ENCODE measurements at places on chromosomes 3 and 15. TPM values are rescaled to one million over a fixed set of nuclear protein-coding genes. Genes with fewer than 3 reads are reported as not detected.

GRCh38 chr15:89442671-89443307 is 53.6 kb downstream of the RHCG start:
- no peak for DNase-seq

DNA sequence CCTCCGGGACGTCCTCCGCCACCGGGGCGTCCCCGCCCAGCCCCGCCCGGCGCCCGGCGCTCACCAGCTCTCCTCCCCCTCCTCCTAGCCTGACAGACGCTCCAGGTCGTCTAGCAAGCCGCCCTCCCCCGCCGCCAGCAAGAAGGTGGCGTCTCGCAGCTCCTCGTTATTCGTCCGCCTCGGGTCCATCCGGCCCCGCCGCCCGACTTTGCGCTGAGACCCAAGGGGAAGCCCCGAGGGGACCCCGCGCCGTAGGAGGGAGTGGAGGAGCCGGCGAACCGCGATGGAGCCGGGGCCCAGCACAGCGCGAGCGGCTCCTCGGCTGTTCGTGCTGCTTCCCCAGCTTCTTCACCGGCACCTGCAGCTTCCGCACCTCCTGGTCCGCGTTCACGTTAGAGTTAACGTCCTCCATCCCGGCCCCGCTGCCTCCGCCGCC is 26.3 kb upstream of the MTHFS start:
- peak; percentile 85 for DNase-seq

- DNase-seq, result no peak
Observed at GRCh38 chr3:157590273-157590672, 87.1 kb upstream of the VEPH1 start.

- no peak for DNase-seq
Observed at GRCh38 chr15:101001796-101002195, 82.6 kb downstream of the LRRK1 start.

The SMCO1 gene
- not detected for total RNA-seq

DNA sequence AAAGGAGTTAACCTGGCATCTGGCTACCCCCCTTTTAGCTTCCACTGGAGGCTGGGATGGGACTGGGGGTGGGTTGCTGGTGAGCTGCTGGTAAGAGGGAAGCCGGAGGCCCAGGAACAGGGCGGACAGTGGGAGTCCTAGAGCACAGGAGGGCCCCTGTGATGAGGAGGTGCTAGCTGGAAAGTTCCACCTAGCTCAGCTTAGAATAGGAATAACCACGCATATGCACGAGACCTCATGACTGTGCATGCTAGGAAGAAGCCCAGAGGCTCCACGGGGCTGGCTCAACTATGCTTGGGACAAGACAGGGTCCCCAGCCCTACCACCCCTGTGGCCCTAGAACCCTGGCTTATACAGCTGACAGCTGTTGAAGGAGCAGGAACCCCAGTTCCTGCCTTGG is 34.1 kb downstream of the LINGO1 start:
- DNase-seq, result no peak

DNA sequence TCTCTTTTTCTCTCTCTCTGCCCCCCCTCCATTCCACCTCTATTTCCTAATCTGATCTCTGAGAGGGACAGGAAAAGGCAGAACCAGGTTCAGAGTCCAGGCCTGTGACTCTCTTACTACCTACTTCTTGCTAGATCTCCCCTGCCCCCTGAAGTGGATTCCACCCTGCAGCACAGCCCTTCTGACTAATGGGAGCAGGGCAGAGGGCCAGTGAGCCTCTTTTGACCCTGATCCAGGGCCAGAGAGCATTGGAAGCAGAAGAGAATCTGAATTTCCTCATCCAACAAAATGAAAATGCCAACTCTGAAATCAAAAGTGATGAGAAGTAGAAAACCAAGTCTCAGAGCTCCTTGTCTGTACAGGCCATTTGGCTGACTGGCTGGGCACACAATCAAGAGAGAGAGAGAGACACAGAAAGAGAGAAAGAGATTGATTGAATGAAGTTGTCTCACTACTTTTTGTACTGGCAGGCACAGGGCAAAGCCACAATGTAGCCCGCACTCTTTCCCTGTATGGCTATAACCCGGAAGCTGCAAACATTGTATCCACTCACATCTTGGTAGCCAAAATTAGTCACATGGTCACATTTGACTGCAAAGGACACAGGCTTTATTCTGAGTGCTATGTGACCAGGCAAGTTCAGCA is 31.6 kb upstream of the GLCE start:
- no peak for DNase-seq

The PDE12 gene
- 40.9 TPM for total RNA-seq

- no peak for DNase-seq
Observed at GRCh38 chr3:64599651-64600050, 88.1 kb downstream of the ADAMTS9 start.

The COMMD2 gene
- 42.0 TPM for total RNA-seq

- DNase-seq, result no peak
Observed at GRCh38 chr3:82048711-82049110, 287.3 kb upstream of the GBE1 start.

The RASA2 gene
- 96.1 TPM for total RNA-seq

DNA sequence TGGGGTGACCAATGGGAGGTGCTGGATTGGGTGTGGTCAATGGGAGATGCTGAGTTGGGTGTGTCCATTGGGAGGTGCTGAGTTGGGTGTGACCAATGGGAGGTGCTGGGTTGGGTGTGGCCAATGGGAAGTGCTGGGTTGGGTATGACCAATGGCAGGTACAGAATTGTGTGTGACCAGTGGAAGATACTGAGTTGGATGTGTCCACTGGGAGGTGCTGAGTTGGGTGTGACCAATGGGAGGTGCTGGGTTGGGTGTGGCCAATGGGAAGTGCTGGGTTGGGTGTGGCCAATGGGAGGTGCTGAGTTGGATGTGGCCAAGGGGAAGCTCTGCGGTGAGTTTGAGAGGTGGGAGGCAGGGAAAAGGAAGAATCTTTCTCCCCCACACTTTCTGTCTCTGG is 250.0 kb upstream of the PROK2 start:
- DNase-seq, result no peak

The CRYGS gene
- 2.3 TPM for total RNA-seq

DNA sequence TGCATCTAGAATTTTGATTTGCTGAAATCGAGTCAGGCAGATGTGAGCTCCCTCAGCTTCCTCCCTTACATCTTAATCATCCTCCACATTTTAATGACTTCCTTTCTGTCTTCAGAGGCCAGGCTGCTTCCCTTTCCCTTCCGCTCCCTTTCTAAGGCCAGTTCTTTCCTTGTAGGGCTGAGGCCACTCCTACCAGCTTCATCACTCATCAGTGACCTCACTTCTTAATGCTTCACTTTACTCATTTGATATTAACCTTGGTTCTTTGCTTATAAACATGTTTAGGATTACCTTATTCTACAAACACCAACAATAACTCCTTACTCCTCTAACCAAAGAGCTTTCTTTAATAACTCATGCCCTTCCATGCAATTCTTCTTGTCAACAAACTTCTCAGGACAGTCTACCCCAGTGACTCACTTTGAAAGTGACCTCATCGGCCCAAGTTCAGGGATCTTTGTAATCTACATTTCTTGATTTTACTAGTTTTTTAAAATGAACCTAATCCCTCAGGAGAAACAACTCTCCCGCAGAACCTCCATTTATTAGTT is 23.9 kb downstream of the ILDR1 start:
- DNase-seq, result peak; percentile 47

The ECT2 gene
- total RNA-seq, result 0.71 TPM

DNA sequence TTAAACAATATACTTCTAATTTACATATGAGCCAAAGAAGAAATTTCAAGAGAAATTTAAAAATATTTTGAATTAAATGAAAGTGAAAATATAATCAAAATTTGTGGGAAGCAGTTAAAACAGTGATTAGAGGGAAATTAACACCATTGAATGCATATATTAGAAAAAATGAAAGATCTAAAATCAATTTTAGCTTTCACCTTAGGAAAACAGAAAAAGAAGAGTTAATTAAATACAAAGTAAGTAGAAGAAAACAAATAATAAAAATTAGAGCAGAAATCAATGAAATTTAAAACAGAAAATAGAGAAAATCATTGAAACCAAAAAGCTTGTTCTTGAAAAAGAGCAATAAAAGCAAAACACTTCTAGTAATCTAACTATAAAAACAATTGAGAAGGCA is 38.6 kb upstream of the AP3B2 start:
- DNase-seq, result no peak

The SAMD7 gene
- not detected for total RNA-seq

The TMC3 gene
- not detected for total RNA-seq

The TGM5 gene
- not detected for total RNA-seq

- DNase-seq, result no peak
Observed at GRCh38 chr15:89089316-89090230, 1.3 kb downstream of the ABHD2 start.

- no peak for DNase-seq
Observed at GRCh38 chr15:64902863-64903262, 8.8 kb upstream of the ANKDD1A start.

The CGNL1 gene
- not detected for total RNA-seq

The AZI2 gene
- 27.4 TPM for total RNA-seq

The CLDND1 gene
- 185 TPM for total RNA-seq

GRCh38 chr15:90851114-90851513 is 17.3 kb upstream of the FURIN start:
- peak; percentile 70 for DNase-seq

DNA sequence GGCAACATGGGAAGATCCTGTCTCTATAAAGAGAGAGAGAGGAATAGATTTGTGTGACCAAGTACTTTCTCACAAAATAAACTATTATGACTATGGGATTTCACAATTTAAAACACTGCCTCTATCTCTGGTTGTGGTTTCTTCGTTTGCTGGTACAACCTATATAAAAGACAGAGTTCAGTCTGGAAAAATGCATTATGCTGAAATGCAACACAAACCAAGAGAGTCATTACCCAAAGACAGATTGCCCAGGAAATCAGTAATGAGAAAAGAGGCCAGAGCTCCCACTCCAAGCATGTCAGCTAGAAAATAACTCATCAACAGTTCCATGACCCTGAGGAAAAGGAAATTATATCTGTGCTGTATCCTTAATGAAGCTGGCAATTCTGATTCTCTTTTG is 23.2 kb downstream of the GPR176 start:
- no peak for DNase-seq

GRCh38 chr3:183188895-183189462 is 26.4 kb upstream of the LAMP3 start:
- peak; percentile 47 for DNase-seq

GRCh38 chr3:50609763-50610085 is 1.9 kb downstream of the CISH start:
- DNase-seq, result no peak

DNA sequence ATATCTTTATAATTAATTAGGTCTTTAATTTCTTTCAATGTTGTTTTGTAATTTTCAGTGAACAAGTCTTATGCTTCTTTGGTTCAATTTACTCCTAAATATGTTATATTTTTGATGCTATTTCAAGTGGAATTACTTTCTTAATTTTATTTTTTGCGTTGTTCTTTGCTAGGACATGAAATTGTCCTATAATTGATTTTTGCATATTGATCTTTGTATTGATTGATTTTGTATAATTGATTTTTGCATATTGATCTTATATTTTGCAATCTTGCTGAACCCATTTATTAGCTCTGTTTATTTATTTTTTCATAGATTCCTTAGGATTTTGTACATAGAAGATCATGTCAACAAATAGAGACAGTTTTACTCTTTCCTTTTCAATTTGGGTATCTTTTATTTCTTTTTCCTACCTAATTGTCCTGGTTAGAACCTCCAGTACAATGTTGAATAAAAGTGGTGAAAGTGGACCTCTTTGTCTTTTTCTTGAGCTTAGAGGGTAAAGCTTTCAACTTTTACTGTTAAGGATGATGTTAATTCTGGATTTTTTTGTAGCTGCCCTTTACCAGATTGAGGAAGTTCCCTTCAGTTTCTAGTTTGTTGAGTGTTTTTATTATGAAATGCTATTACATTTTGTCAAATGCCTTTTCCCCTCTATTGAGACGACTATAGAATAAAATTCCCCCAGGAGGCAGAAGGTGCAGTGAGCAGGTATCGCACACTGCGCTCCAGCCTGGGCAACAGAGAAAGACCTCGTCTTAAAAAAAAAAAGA is 36.8 kb upstream of the CCDC50 start:
- DNase-seq, result no peak

The CHRM5 gene
- total RNA-seq, result not detected

DNA sequence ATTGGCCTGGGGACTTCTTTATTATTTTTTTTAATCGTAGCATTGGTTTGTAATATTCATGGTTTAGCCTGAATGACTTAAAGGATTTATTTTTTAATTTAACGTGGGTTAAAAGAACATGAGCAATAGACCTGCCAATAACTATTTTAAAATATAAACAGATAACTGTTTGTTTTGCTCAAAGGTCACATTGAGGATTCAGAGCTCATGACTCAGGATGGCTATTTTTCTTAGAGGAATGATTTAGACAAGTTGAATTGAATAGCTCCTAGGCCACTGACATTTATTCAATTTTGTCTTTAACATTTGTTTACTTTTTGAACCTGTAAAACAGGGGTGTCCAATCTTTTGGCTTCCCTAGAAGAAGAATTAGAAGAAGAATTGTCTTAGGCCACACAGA is 68.5 kb downstream of the ITPR1 start:
- DNase-seq, result no peak

GRCh38 chr3:45787551-45787950 is 8.8 kb downstream of the SLC6A20 start:
- DNase-seq, result no peak

The BCL2A1 gene
- 18.7 TPM for total RNA-seq

DNA sequence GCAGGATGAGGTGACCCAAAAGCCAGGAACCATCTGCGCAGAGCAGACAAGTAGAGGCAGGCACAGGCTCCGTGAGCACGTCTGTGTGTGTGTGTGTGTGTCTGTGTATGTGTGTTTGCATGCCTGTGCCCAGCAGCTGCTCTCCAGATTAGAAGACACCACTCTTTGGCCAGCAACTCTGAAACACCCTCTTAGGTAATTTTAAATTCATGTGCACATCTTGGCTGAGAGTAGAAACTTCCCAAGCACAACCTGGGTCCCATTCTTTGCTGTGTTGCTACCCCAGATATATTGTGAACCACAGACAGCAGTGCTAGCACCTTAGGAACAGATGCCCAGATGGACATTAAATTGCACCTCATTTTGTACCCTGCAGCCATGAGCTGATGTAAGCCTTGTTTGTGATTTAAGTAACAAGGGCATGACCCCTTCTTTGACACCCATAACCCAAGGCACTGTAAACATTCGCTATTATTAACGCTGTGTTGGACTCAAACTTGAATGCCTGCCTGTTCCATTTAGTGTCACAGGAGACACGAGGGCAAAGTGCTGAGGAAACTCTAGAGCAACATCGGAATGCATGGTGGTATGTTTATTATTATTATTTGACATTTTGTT is at the start of gene FILIP1L:
Gene FILIP1L, minus strand, starts transcription at position 89 of the 618 bp plus-strand sequence.
- DNase-seq, result no peak

DNA sequence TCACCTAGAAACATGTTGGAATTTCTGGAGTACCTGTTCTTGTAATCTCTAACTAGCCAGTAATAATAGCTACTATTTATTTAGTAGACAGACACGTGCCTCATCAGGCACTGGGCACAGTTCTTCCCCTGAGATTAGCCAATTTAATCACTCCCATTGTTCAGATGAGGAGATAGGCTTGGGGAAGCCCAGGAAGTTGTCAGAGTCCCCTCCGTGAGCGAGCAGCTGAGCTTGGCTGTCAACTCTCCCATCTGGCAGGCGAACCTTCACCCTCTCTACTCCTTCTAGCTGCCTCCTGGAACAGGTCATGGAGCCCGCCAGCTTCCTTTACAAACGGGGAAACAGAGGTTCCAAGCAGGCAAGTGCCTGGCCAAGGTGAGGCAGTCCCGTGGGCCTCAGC is 31.1 kb upstream of the FGD5 start:
- no peak for DNase-seq

The CPLX3 gene
- total RNA-seq, result 0.16 TPM

GRCh38 chr15:27787931-27788330 is 311.2 kb downstream of the OCA2 start:
- no peak for DNase-seq

GRCh38 chr3:52190294-52191074 is 7.5 kb upstream of the ALAS1 start:
- no peak for DNase-seq

GRCh38 chr3:49017971-49018706 is at the start of gene DALRD3:
DALRD3 (minus strand) TSS chr3:49018580; CDS start chr3:49018564, 16 bp downstream.
- DNase-seq, result peak; percentile 45

All from CD4-positive, alpha-beta T cell (primary cell).